ENCODE measurements at places on chromosomes 6 and 20. TPM values are rescaled to one million over a fixed set of nuclear protein-coding genes. Genes with fewer than 3 reads are reported as not detected.

DNA sequence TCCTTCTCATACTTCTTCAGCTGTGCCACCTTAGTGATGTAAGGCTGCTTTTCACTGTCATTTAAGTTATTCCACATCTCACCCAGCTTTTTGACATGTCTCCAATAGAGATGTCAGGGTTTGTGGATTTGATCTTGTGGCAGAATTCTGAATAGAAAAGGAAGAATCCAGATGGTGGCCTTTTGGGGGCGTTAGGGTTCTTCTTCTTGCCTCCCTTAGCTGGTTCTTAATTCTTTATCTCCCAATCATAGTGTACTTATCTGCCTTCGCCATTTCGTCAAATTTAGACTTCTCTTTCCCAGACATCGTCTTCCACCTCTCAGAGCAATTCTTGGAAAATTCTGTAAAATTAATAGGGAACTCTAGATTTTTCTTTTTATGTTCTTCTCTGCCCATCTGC is 422.9 kb downstream of the GJA1 start:
- DNase-seq, result no peak
- H3K27ac ChIP-seq, result no peak overlapping the region
- no peaks in the 10 kb centered on the region for H3K4me1 ChIP-seq
- H3K4me3 ChIP-seq, result no peak overlapping the region
- no peaks in the 10 kb centered on the region for H3K36me3 ChIP-seq

- DNase-seq, result no peak
- no peak overlapping the region for H3K4me3 ChIP-seq
- no peak overlapping the region for H3K27ac ChIP-seq
- no peaks in the 10 kb centered on the region for H3K36me3 ChIP-seq
Measured at GRCh38 chr6:19193624-19194023, 643.5 kb upstream of the ID4 start.

DNA sequence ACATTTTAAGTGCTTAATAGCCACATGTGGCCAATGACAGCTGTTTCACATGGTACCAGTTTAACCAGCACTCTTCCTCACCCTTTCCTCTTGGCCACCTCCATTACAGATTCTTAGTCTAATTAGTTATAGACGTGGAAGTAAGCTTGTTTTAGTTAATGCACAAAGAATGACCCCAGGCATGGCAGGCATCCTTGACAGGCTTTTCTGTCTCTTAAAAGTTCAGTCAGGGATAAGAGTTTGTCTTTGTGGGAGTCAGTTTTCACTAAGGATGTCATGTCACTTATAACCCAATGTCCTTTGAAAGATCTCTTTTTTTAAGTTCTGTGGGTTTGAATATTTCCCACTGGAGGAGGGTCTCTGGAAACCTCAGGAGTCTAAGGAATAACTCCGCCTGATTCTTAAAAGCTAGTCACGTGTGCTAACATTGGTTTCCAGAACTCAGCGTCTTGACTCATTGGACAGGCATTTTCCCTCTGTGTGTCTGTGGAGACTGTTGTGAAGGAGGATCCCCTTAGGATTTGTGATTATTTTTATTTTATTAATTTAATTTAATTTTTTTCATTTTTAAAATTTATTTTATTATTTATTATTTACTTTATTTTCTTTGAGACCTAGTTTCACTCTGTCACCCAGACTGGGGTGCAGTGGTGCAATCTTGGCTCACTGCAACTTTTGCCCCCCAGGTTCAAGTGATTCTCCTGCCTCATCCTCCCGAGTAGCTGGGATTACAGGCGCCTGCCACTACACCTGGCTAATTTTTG is 171.4 kb downstream of the ZFAND3 start:
- H3K36me3 ChIP-seq, result no peaks in the 10 kb centered on the region
- DNase-seq, result no peak
- no peaks in the 10 kb centered on the region for H3K27me3 ChIP-seq
- H3K4me1 ChIP-seq, result peaks cover 57% of the 10 kb centered on the region

DNA sequence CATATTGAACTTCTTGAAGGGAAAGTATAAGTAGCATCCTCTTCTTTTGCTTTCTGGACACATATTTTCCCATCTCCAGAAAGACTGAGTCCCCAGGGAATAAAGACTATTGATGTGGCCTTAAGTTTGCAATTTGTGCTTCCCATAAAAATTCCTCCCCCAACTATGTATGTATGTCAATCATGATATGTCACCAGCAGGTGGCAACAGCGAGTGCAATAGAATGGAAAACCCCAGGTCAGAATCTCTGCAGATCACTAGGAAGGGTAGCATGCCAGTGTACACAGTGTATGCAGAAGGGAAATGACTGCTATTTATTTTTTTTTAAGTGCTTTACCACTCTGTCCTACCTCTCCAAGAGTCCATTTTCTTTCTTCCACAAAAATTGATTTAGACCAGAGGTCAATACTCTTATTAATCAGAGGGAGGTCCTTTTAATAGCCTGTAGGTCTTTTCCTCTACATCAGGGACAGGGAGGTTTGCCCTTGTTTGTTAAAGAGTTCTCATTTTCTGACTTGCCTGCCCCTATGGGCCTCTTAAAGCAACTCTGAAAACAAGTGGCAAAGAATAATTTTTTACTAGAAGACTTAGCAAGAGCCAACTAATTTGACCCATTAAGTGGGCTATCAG is 61.4 kb downstream of the BMP2 start:
- H3K4me1 ChIP-seq, result peaks cover 6% of the 10 kb centered on the region
- DNase-seq, result no peak
- H3K36me3 ChIP-seq, result no peaks in the 10 kb centered on the region
- H3K4me3 ChIP-seq, result no peak overlapping the region
- no peaks in the 10 kb centered on the region for H3K27me3 ChIP-seq

- no peak for DNase-seq
- H3K4me1 ChIP-seq, result no peaks in the 10 kb centered on the region
- peaks cover 16% of the 10 kb centered on the region for H3K27me3 ChIP-seq
- no peaks in the 10 kb centered on the region for H3K36me3 ChIP-seq
- H3K4me3 ChIP-seq, result no peak overlapping the region
- no peak overlapping the region for H3K27ac ChIP-seq
Measured at GRCh38 chr20:57615445-57615811, 4.8 kb downstream of the ZBP1 start.

GRCh38 chr6:87155842-87156815 is 764 bp downstream of the ZNF292 start:
- peaks cover 3% of the 10 kb centered on the region for H3K27me3 ChIP-seq
- peak overlapping the region; percentile 99 for H3K4me3 ChIP-seq
- H3K27ac ChIP-seq, result peak overlapping the region; percentile 98

DNA sequence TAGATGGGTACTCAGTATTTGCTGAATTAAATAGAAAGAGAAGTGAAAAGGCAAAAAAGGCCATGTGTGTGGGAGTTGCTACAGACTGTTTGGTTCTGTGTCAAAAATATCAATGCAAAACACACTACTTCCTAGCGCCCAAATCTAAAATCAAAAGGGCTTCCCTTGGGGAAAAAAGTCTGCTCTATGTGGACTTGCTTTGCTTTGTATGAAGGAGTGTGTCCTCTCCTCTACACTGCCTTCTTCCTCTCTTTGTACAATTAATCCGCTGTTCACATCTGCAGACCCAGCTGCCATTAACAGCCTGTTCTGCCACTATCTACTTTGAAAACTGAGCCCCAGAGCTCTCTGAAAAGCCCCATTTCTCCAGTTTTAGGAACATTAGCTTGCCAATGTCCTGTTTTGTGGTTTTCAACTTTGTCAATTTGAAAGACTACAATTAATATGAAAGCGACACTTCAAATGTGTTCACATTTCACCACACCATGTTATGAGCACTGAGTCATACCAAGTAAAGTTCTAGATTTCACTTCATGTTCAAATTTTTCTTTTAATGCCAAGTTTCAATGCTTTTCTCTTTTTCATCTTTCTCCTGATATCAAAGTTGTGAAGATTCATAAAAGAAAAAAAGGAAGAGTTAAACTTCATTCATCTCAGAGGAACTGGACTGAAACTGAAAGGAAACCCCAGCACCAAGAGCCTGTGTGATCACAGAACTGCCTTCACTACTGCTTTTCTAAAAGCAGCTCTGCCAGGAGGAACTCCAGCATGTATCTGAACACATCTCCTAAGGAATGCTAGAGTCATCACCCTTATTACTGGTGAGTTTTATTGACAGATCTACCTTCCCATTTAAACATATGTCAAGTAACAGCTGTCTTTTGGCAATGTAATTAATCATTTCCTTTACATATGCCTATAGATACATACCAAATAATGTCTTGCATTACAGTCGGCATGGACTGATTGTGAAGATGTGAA is 102.6 kb downstream of the KIF13A start:
- no peaks in the 10 kb centered on the region for H3K27me3 ChIP-seq
- no peak overlapping the region for H3K4me3 ChIP-seq
- peaks cover 9% of the 10 kb centered on the region for H3K4me1 ChIP-seq
- DNase-seq, result no peak
- H3K36me3 ChIP-seq, result peaks cover 9% of the 10 kb centered on the region

GRCh38 chr6:55569638-55570037 is 9.4 kb downstream of the HMGCLL1 start:
- H3K4me1 ChIP-seq, result peaks cover 15% of the 10 kb centered on the region
- DNase-seq, result no peak
- no peaks in the 10 kb centered on the region for H3K36me3 ChIP-seq
- no peak overlapping the region for H3K4me3 ChIP-seq

- peaks cover 26% of the 10 kb centered on the region for H3K4me1 ChIP-seq
- peak overlapping the region; percentile 48 for H3K4me3 ChIP-seq
- peak overlapping the region; percentile 61 for H3K27ac ChIP-seq
Measured at GRCh38 chr6:12263403-12263802, 26.8 kb upstream of the EDN1 start.

GRCh38 chr6:81362246-81362645 is 390.2 kb downstream of the TENT5A start:
- H3K4me3 ChIP-seq, result no peak overlapping the region
- no peaks in the 10 kb centered on the region for H3K27me3 ChIP-seq
- DNase-seq, result no peak
- no peak overlapping the region for H3K27ac ChIP-seq
- no peaks in the 10 kb centered on the region for H3K4me1 ChIP-seq

- no peak overlapping the region for H3K27ac ChIP-seq
- H3K27me3 ChIP-seq, result no peaks in the 10 kb centered on the region
- DNase-seq, result peak; percentile 42
- no peak overlapping the region for H3K4me3 ChIP-seq
Measured at GRCh38 chr6:158653577-158654354, 3.9 kb downstream of the SYTL3 start.

- no peaks in the 10 kb centered on the region for H3K27me3 ChIP-seq
- H3K36me3 ChIP-seq, result peaks cover 55% of the 10 kb centered on the region
- DNase-seq, result no peak
- H3K27ac ChIP-seq, result peak overlapping the region; percentile 75
- H3K4me1 ChIP-seq, result peaks cover 17% of the 10 kb centered on the region
- H3K4me3 ChIP-seq, result no peak overlapping the region
Measured at GRCh38 chr6:170403451-170403850, 96.9 kb downstream of the FAM120B start.

DNA sequence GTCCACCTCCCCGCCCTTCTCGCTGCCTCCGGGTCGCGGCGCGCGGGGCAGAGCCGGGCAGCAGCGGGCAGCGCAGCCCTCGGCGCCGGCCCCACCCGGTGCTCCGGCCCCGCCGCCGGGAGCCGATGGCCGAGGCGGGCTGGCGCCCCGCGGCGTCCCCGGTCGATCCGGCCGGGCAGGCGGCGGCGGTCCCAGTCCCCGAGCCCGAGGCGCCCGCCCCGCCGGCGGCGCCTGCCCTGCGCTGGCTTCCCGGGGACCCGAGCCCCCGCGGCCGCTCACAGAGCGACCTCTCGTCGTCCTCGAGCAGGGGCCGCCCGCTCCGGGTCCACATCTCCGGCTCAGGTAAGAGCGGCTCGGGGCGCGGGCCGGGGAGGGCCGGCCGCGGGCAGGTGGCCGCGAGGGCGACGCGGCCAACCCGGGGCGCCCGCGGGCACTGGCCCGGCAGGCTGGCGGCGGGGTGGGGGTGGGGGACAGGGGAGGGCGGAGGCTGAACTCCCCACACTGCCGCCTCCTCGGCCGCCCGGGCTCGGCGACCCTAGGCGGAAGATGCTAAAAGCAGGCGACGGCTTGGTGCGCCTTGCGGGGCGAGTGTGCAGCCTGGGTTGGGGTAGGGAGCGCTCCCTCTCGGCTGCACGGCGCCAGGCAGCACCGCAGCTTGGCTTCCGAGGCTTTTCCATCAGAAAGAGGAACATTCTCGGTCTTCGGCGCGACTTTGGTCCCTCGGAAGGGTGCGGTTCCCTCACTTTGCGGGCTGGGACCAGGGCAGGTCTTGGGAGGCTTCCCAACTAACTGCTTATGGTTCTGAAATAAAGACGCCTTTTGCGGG is 25.6 kb upstream of the FUCA2 start:
- H3K4me3 ChIP-seq, result peak overlapping the region; percentile 87
- H3K36me3 ChIP-seq, result no peaks in the 10 kb centered on the region
- H3K4me1 ChIP-seq, result peaks cover 10% of the 10 kb centered on the region
- peak; percentile 75 for DNase-seq
- peaks cover 14% of the 10 kb centered on the region for H3K27me3 ChIP-seq

- no peak overlapping the region for H3K27ac ChIP-seq
- peaks cover 8% of the 10 kb centered on the region for H3K27me3 ChIP-seq
- H3K4me3 ChIP-seq, result no peak overlapping the region
- no peaks in the 10 kb centered on the region for H3K36me3 ChIP-seq
- peaks cover 25% of the 10 kb centered on the region for H3K4me1 ChIP-seq
- no peak for DNase-seq
Measured at GRCh38 chr6:14863902-14864850, 381.7 kb upstream of the JARID2 start.

DNA sequence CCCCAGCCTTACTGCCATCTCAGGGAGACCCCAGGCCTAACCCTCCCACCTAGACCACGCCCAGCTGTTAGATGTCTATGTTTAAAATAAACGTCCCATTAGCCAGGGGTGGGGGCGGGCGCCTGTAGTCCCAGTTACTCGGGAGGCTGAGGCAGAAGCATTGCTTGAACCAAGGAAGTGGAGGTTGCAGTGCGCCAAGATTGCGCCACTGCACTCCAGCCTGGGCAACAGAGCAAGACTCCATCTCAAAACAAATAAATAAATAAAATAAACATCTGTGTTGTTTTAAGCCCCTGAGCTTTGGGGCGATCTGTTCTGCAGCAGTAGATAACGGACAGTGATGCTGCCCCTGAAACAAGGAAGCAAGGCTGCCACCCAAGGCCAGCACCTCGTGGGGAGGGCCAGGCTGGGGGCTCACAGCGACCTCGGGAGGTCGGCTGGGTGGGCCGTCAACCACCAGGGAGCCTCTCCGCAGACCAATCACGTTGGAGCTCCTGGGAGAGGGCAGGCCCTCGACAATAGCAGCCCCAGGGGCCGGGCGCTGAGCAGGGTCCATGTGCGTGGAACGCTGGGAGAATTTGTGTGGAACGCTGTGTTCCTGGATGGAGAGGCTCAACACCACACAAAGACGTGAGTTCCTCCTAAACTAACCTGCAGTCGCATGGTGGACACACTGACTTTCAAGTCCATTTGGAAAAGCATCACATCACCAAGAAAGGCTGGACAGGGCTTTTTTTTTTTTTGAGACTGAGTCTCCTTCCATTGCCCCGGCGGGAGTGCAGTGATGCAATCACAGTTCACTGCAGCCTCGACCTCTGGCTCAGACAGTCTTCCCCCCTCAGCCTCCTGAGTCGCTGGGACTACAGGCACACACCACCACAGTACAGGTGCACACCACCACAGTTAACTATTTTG is 1.0 kb upstream of the HELZ2 start:
- H3K36me3 ChIP-seq, result no peaks in the 10 kb centered on the region
- peak overlapping the region; percentile 58 for H3K27ac ChIP-seq
- DNase-seq, result no peak
- peak overlapping the region; percentile 66 for H3K4me3 ChIP-seq
- H3K27me3 ChIP-seq, result peaks cover 7% of the 10 kb centered on the region

The MAS1 gene
- total RNA-seq, result not detected

The FRMD1 gene
- total RNA-seq, result 0.17 TPM

The IL17A gene
- total RNA-seq, result not detected

The MLIP gene
- total RNA-seq, result 0.43 TPM

The DZANK1 gene
- 6.5 TPM for total RNA-seq

The COL19A1 gene
- total RNA-seq, result 1.6 TPM

The MC3R gene
- total RNA-seq, result not detected

The COL11A2 gene
- total RNA-seq, result 11.9 TPM

The OR2H1 gene
- not detected for total RNA-seq

Data from type B pancreatic cell (in vitro differentiated cells).